ENCODE measurements at places on chromosomes 11 and 22. TPM values are rescaled to one million over a fixed set of nuclear protein-coding genes. Genes with fewer than 3 reads are reported as not detected.
A peak's percentile ranks its signal among the peaks of the same experiment; 100 is the strongest.

DNA sequence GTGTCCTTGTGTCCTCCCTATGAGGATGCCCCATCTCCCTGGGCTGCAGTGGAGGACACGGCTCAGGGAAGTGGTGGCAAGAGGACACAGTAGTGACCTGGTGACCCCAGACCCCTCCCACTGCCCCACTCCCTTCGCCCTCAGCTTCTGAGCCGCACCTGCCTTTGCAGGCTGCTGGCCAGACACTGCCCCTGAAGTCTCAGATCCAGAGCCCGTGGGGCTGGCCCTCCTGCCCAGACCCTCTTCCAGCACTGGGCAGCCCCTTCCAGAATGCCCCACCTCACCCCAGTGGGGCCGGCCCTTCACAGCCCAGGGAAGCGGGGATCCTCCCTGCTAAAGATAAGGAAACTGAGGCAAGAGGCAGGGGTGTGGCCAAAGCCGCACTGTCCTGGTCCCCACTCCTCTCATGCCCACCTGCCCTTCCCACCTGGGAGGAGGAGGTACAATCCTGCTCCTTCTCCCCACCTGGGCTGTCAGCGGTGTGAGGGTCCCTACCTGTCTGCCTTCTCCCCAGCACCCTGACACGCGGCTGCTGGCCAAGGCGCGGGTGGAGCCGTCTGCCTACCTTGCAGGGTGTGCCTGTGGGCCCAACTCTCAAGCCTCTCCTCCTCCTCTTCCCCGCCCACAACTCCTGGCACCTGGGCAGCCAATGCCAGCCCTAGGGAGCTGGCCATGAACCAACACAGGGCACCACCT is 17.3 kb downstream of the TRPM5 start:
- no peaks in the 10 kb centered on the region for H3K36me3 ChIP-seq
- no peak overlapping the region for H3K27ac ChIP-seq
- DNase-seq = no peak
- no peaks in the 10 kb centered on the region for H3K27me3 ChIP-seq

GRCh38 chr22:19983741-19984140 is 32.9 kb downstream of the ARVCF start:
- H3K4me1 ChIP-seq = peaks cover 11% of the 10 kb centered on the region
- no peak overlapping the region for H3K4me3 ChIP-seq
- H3K36me3 ChIP-seq = peaks cover 3% of the 10 kb centered on the region
- no peaks in the 10 kb centered on the region for H3K27me3 ChIP-seq

C11orf87 gene
- not detected for total RNA-seq

- no peaks in the 10 kb centered on the region for H3K27me3 ChIP-seq
- DNase-seq = no peak
- H3K36me3 ChIP-seq = no peaks in the 10 kb centered on the region
Observed at GRCh38 chr11:22734628-22735345, 68.4 kb downstream of the GAS2 start.

DNA sequence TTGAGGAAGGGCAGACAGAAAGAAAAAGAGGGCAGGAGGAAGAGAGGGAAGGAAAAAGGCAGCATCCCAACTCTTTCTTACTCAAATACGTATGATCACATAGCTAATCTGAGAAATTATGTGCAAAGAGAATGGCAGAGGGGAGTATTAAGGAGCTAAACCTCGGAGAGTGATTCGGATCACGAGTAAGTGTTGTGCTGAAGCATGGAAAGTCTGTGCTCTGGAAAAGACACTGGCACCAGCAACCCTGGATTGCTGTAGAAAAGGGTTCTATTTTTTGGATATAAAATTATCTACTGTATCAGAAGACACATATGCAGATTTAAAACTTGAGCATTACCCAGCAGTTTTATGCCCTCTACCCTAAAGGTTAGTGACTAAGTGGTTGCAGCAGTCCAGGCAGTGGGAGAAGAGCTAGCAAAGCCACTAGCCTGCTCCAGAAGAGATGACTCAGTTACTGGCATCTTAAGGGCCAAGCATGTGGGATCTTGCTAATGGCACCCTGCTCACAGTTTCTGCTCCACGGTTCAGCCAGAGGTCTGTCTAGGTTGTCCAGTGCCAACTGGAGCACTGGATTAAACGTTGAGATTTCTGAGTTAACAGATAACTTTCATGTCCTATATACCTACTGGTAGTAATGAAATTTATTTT is 151.7 kb downstream of the SWAP70 start:
- peak; percentile 88 for DNase-seq
- H3K4me1 ChIP-seq = peaks cover 3% of the 10 kb centered on the region
- H3K27ac ChIP-seq = peak overlapping the region; percentile 33
- peaks cover 2% of the 10 kb centered on the region for H3K36me3 ChIP-seq
- no peak overlapping the region for H3K4me3 ChIP-seq

AASDHPPT gene
- total RNA-seq = 55.0 TPM

- H3K4me3 ChIP-seq = peak overlapping the region; percentile 25
- H3K36me3 ChIP-seq = no peaks in the 10 kb centered on the region
- DNase-seq = peak; percentile 94
- H3K27ac ChIP-seq = peak overlapping the region; percentile 98
- no peaks in the 10 kb centered on the region for H3K27me3 ChIP-seq
Observed at GRCh38 chr11:96155627-96156378, 187.2 kb downstream of the MAML2 start.

- H3K27ac ChIP-seq = no peak overlapping the region
- DNase-seq = no peak
Observed at GRCh38 chr11:78094250-78094649, 14.6 kb upstream of the NDUFC2 start.

GRCh38 chr22:40516416-40516815 is 120.1 kb downstream of the MRTFA start:
- no peaks in the 10 kb centered on the region for H3K36me3 ChIP-seq
- H3K4me3 ChIP-seq = no peak overlapping the region
- no peak overlapping the region for H3K27ac ChIP-seq
- no peaks in the 10 kb centered on the region for H3K27me3 ChIP-seq
- DNase-seq = no peak
- peaks cover 14% of the 10 kb centered on the region for H3K4me1 ChIP-seq

GRCh38 chr11:63445720-63446119 is 45.2 kb downstream of the PLAAT5 start:
- H3K4me3 ChIP-seq = no peak overlapping the region
- DNase-seq = peak; percentile 55
- H3K36me3 ChIP-seq = no peaks in the 10 kb centered on the region
- no peaks in the 10 kb centered on the region for H3K4me1 ChIP-seq
- no peaks in the 10 kb centered on the region for H3K27me3 ChIP-seq

GRCh38 chr11:36196411-36196998 is 92.7 kb downstream of the COMMD9 start:
- no peaks in the 10 kb centered on the region for H3K36me3 ChIP-seq
- no peaks in the 10 kb centered on the region for H3K4me1 ChIP-seq
- peak; percentile 22 for DNase-seq
- H3K27ac ChIP-seq = no peak overlapping the region
- no peak overlapping the region for H3K4me3 ChIP-seq
- H3K27me3 ChIP-seq = no peaks in the 10 kb centered on the region

DNA sequence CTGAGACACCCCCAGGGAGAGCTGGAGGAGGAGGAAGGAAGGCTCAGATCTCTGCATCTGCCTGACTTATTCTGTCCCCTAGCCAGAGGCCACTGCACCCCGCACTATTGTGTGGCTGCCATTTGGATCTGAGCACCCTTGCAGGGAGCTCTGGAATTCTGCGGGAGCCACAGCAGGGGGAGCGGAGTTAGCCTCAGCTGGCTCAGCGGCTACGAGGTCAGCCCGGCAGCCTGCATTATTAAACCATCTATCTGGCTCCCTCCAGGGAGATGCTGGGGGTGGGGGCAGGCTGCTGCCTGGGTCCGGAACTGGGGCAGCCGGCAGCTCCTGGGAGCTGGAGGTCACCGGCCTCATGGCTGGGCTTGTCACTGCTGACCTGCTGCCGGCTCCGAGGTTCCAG is 6.5 kb upstream of the ELFN2 start:
- H3K4me1 ChIP-seq = peaks cover 5% of the 10 kb centered on the region
- H3K36me3 ChIP-seq = no peaks in the 10 kb centered on the region
- peaks cover 4% of the 10 kb centered on the region for H3K27me3 ChIP-seq

DNA sequence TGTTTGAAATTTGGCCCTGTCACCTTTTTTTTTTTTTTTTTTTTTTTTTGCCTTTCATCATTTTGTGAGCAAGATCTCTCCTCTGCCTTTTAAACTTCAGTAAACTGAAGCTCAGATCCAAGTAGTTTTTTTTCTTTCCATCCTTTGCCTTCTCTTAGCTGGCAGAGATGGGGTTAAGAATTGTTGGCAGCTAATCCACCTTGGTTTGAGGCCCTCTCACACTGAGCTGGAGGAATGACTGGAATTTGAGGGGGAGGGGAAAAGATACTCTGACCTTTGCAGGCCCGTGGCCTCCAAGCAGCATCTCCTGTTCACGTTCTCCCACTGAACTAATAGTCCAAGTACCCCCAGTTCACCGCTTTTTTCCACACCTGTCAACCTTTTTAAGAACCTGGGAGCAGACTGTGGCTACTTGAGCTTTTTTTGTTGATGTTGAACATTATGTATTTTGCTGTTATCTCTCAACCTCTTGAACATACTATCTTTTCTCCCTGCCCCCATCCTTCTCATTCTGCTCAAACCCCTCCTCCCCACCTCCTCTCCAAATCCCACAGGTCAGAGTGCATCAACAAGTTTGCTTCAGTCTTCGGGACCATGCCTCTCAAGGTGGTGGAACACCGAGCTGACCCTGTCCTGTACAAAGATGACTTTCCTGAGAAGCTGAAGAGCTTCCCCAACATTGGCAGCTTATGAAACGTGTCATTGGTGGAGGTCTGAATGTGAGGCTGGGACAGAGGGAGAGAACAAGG is 66.2 kb downstream of the ALX4 start:
- no peaks in the 10 kb centered on the region for H3K27me3 ChIP-seq
- peaks cover 14% of the 10 kb centered on the region for H3K4me1 ChIP-seq
- no peak overlapping the region for H3K27ac ChIP-seq
